Type B pancreatic cell (in vitro differentiated cells): ENCODE measurements at places on chromosomes 7 and 10.

GRCh38 chr10:2791774-2792443 is 275.4 kb upstream of the PFKP start:
- no peak for DNase-seq

GRCh38 chr10:98980353-98980752 is 255.3 kb downstream of the HPSE2 start:
- no peak for DNase-seq

- DNase-seq = no peak
These were observed 80.9 kb downstream of the LRMDA start for GRCh38 chr10:75512203-75512933.

GRCh38 chr10:20954519-20954918 is 57.4 kb upstream of the NEBL start:
- no peak for DNase-seq

GRCh38 chr10:13787015-13787421 is 200.3 kb downstream of the PRPF18 start:
- DNase-seq = no peak

GRCh38 chr7:139441961-139442360 is 41.5 kb downstream of the KLRG2 start:
- no peak for DNase-seq

GRCh38 chr7:158257001-158257400 is 330.6 kb downstream of the PTPRN2 start:
- DNase-seq = no peak

GRCh38 chr7:335358-336148 is 45.6 kb downstream of the FOXL3 start:
- no peak for DNase-seq
